Dorsolateral prefrontal cortex (tissue), 122 donors: ENCODE measurements at places on chromosomes 5 and 9. TPM values are rescaled to one million over a fixed set of nuclear protein-coding genes. Genes with fewer than 3 reads are reported as not detected.

The GFI1B gene
- 0.33 TPM for total RNA-seq

The PCDHGA9 gene
- total RNA-seq = 17.6 TPM

The TPPP gene
- 308 TPM for total RNA-seq

The TMEM171 gene
- total RNA-seq = not detected

The TAS2R1 gene
- not detected for total RNA-seq

The ARL14EPL gene
- not detected for total RNA-seq

The GRXCR2 gene
- 0.26 TPM for total RNA-seq

The CRB2 gene
- 22.7 TPM for total RNA-seq

The SERF1A gene
- 6.3 TPM for total RNA-seq

The PKD2L2 gene
- total RNA-seq = 0.59 TPM

The FCN1 gene
- total RNA-seq = 13.4 TPM

The TTC23L gene
- total RNA-seq = 2.0 TPM

The TXNDC8 gene
- total RNA-seq = not detected

The HTR1A gene
- total RNA-seq = 23.2 TPM

The LECT2 gene
- not detected for total RNA-seq

The BSPRY gene
- 2.2 TPM for total RNA-seq

The BTNL3 gene
- total RNA-seq = not detected

The PLPP1 gene
- total RNA-seq = 50.0 TPM

The CDKN2A gene
- 4.9 TPM for total RNA-seq

The FAXDC2 gene
- total RNA-seq = 49.3 TPM

The FOXD4L6 gene
- 0.49 TPM for total RNA-seq

The TMEM174 gene
- not detected for total RNA-seq

The ROPN1L gene
- 3.5 TPM for total RNA-seq

The F2RL2 gene
- 0.47 TPM for total RNA-seq

The CDC20B gene
- total RNA-seq = not detected

The MLANA gene
- not detected for total RNA-seq

The PCDHA7 gene
- 3.3 TPM for total RNA-seq

The TRIP13 gene
- total RNA-seq = 1.8 TPM

The ANKRD20A1 gene
- total RNA-seq = 42.9 TPM

The CARD9 gene
- 7.4 TPM for total RNA-seq

The RICTOR gene
- 73.9 TPM for total RNA-seq

The C6 gene
- not detected for total RNA-seq

The FAM221B gene
- not detected for total RNA-seq

The DBH gene
- 2.2 TPM for total RNA-seq

The TMEM215 gene
- total RNA-seq = not detected

The OGN gene
- 3.2 TPM for total RNA-seq

The MRRF gene
- total RNA-seq = 41.9 TPM

The TYRP1 gene
- 3.1 TPM for total RNA-seq

The CKMT2 gene
- total RNA-seq = 15.0 TPM

The SMIM33 gene
- not detected for total RNA-seq

The DIPK1B gene
- 12.6 TPM for total RNA-seq

The TMED7 gene
- 92.1 TPM for total RNA-seq

The ZCCHC10 gene
- total RNA-seq = 14.1 TPM

The COX7C gene
- 476 TPM for total RNA-seq

The SPATA31D4 gene
- total RNA-seq = not detected

The OTULIN gene
- total RNA-seq = 23.6 TPM

The PCDHB5 gene
- total RNA-seq = 11.3 TPM

The LCN15 gene
- 5.6 TPM for total RNA-seq

The ZFP2 gene
- 4.1 TPM for total RNA-seq

The IFNA21 gene
- not detected for total RNA-seq

The INSYN2B gene
- 6.8 TPM for total RNA-seq

The ST8SIA4 gene
- 8.3 TPM for total RNA-seq

The SLC22A4 gene
- 2.7 TPM for total RNA-seq

The C9orf50 gene
- total RNA-seq = 2.4 TPM

The FGF1 gene
- total RNA-seq = 242 TPM
